ENCODE measurements at places on chromosomes 11 and 22. TPM values are rescaled to one million over a fixed set of nuclear protein-coding genes. Genes with fewer than 3 reads are reported as not detected.

ANKK1 gene
- 0.09 TPM for total RNA-seq

SLC5A12 gene
- total RNA-seq, result 3.4 TPM

PYGM gene
- 1.2 TPM for total RNA-seq

GGT5 gene
- 0.56 TPM for total RNA-seq

HTR3B gene
- total RNA-seq, result 0.26 TPM

All from neural crest cell (in vitro differentiated cells).